Neural crest cell (in vitro differentiated cells): ENCODE measurements at places on chromosomes 5 and 9.

- DNase-seq: no peak
Observed at GRCh38 chr9:97518909-97519307, 17.4 kb downstream of the TMOD1 start.

GRCh38 chr5:26940994-26941393 is 97.4 kb downstream of the CDH9 start:
- no peak for DNase-seq

DNA sequence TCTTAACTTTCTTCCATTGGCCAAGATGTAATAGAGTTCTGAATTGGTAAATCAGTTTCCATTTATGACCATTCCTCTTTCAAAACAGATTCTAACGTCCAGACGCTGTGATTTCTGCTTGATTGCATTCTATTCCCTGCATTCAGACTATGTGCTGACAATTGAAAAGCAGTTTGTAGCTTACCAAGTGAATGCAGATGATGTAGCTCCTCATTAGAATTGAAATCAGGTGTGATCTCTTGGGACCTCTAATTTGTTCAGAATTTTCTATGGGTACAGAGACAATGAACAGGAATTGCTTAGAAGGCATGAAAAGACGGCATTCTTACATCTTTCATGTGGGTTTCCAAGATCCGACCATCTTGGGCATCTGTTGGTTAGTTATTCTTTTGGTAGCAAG is 191.9 kb downstream of the NTRK2 start:
- DNase-seq: no peak

DNA sequence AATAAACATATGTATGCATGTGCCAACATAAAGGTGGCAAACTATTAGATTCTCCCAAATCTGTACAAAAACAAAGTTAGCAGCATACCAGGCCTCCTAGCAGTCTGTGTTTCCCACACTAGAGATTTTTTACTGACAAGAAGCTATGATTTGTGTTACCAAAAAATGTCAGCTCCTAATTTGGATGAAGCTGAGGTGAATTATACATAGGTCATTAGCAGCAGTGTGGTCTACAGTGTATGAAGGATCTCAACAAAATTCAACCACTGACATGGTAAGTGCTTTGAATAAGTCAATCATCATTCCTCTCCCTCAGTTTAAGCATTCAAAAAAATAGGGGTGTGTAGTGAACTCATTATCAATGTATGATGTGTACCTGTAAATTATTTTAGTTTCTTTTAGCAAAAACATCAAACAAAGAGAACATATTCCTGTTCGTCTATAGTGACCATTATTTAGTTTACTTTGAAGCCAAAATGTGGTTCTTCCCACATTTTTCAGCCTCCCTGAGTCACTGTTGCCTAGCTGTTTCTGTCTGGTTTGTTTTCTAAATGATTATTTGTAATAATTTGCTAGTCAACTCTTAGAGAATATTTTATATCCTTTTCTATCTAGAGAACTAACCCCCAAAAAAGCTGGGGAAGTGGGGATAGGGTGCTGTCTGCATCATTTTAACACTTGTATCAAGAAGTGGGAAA is 52.1 kb upstream of the RGMB start:
- DNase-seq: no peak

GRCh38 chr9:10112798-10113197 is 500.0 kb downstream of the PTPRD start:
- no peak for DNase-seq

DNA sequence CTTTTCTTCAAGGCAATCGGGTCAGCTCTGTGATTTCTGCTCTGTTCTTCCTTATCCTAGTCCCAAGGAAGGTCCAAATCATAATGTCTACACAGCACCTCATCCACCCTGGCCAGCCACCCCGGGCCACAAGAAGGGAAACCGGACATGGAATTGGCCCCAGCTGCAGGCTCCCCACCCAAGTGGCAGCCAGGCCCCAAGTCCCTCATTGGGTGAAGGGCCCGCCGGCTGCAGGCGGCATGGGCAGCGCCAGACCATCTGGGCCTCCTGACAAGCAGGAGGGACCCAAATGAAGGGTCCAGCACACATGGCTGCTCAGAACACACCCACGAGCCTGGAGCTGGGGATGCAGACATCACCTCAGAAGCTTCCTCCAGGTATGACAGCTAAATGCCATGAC is 33.7 kb downstream of the BICD2 start:
- DNase-seq: no peak

- no peak for DNase-seq
Observed at GRCh38 chr9:76687861-76688391, 76.3 kb upstream of the PCA3 start.

- DNase-seq: no peak
Observed at GRCh38 chr5:50794812-50795211, 128.4 kb downstream of the PARP8 start.

GRCh38 chr9:16527573-16527972 is 342.9 kb downstream of the BNC2 start:
- no peak for DNase-seq

- DNase-seq: no peak
Observed at GRCh38 chr9:16247188-16247875, 623.1 kb downstream of the BNC2 start.

GRCh38 chr5:23289162-23289561 is 218.2 kb upstream of the PRDM9 start:
- DNase-seq: no peak
